ENCODE measurements at places on chromosomes 4 and X.

DNA sequence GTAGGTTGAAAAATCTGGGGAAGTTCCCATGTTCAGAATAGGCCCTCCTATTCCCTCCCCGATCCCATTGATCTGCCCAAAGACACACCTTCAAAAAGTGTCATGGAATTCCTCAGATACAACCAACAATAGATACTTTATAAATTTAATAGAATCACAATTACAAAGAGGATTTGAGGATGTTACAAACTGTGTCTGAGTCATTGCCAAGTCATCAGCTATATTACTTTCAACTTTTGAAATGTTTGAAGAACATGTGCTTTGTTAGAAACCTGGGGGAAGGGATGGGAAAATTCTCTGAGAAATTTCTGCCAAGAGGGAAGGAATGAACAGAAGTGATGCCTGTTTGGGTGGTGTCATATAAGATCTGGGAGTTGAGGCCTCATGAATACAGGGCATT lies 46.7 kb downstream of the KCNIP4 start:
- DNase-seq = no peak

DNA sequence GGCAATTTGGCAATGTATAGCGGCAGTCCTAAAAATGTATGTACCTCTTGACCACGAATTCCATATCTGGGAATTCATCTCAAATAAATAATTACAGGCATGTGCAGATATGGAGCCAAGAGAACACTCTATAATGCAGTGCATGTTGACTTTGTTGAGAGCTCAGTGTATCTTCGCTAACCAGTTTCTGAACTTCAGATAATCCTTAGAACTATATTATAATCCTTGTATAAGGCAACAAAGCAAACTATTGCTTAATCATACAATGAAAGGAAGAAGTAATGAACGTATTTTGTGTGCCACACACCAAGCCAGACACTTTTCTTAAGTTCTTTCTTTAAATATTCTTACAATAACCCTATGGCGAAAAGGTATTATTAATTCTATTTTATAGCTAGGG lies 168.5 kb downstream of the SMIM20 start:
- no peak for DNase-seq

- no peak for DNase-seq
Observed at GRCh38 chr4:189815404-189816192, 125.1 kb upstream of the FRG1 start.

- DNase-seq = no peak
Observed at GRCh38 chr4:122912810-122913575, 9.4 kb downstream of the NUDT6 start.

DNA sequence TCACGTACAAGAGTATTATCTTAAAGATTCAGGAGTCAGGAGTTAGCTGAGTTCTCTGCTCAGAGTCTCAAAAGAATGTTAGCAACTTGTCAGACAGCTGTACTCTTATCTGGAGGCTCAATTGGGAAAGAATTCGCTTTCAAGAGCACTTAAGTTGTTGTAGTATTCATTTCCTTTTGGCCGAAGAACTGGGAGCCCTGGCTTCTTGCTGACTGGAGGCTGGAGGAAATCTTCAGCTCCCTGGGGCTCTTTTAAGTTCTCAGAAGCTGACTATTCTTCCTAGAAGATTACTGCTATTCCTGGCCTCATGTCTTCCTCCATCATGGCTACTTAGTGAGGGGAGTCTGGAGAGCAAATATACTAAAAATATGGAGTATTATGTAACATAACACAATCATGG lies 587.2 kb downstream of the EPHA5 start:
- DNase-seq = no peak

- no peak for DNase-seq
Observed at GRCh38 chrX:110394651-110395050, 36.0 kb downstream of the RTL9 start.

DNA sequence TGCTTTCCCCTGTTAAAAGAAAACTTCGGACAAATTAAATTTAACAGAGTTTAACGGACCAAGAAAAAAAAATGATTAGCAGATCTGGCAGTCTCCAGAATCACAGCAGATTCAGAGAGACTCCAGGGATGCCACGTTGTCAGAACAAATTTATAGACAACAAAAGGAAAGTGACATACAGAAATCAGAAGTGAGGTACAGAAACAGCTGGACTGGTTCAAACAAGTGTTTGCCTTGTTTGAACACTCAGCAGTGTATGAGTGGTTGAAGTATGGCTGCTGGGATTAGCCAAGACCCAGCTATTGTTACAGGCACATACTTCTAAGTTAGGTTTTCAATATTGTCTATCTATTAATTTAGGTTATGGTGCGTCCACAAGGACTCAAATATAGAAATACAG lies 19.1 kb downstream of the PIR start:
- no peak for DNase-seq

DNA sequence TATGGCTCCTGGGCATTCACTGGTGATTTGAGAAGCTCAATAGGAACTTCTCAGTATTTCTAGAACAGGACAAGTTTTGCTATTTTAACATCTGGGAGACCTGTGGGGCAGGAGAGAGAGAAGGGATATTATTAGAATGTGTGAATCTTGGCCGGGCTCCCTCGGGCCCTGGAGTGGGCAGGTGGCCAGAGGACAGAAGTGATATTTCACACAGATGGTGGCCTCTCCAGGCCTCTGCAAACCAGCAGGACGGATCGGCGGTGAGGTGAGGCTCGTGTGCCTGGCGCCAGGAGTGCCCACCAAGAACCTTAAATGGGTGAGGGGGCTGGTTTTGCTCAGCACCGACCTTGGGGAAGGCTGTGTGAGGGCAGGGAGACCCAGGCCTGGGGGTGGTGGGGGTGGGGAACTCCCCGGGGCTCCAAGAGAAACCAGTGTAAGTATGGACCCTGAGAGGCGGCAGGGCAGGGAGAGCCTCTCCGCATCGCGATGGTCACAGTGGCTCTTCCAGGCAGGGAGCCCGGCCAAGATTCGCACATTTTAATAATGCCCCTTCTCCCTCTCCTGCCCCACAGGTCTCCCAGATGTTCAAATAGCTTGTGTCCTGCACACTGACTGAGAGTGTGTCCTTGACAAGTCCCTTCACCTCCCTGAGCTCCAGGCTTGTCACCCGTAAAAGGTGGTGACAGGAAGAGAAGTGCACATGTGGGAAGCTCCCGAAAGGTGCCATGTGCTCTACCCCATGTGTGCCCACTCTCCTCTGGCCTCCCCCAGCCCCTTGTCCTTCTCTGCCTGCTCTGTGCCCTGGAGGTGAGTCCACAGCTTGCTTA lies 64.9 kb downstream of the SORCS2 start:
- no peak for DNase-seq

- no peak for DNase-seq
Observed at GRCh38 chr4:74653331-74654229, 140.7 kb downstream of the BTC start.

GRCh38 chrX:154478728-154479622 lies at the start of gene LAGE3:
Gene LAGE3 (minus strand): TSS chrX:154479281. CDS start chrX:154478915, 366 bp downstream.
- DNase-seq = peak; percentile 8

- DNase-seq = no peak
Observed at GRCh38 chr4:20420916-20421602, 169.4 kb downstream of the SLIT2 start.

GRCh38 chrX:88425739-88426138 lies 321.3 kb upstream of the CPXCR1 start:
- no peak for DNase-seq

DNA sequence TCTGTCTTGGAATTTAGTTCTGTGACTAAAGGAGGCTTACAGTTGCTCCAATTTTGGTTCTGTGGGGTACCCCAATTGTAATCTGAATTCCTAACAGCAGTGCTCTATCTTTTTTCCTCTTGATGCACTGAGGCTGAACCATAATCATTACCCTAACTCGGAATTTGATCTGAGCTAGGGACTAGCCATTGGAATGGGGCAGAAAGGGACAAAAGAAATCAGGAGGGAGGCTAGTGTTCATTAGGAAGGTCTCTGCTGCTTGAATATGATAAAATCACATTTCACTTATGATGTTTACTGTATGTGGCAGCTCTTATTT lies 2.7 kb downstream of the KLF3 start:
- no peak for DNase-seq

DNA sequence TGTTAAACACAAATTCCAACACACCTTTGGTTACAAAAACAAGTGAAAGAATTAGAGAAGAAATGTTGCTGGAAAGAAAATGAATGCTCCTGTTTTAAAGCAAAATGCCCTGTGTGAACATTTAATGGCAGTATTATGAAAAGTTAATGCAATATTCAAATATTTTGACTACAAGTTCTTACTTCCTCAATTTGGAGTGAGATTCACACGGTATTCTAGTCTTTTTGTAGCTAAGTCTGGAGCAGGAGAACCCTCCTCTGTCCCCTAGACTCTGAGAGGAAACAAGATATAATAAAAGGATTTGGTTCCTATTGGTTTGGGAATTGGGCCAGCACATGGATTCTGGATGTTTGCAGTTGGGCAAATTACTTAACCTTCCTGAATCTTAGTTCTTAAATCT lies 12.7 kb downstream of the MAD2L1 start:
- no peak for DNase-seq

DNA sequence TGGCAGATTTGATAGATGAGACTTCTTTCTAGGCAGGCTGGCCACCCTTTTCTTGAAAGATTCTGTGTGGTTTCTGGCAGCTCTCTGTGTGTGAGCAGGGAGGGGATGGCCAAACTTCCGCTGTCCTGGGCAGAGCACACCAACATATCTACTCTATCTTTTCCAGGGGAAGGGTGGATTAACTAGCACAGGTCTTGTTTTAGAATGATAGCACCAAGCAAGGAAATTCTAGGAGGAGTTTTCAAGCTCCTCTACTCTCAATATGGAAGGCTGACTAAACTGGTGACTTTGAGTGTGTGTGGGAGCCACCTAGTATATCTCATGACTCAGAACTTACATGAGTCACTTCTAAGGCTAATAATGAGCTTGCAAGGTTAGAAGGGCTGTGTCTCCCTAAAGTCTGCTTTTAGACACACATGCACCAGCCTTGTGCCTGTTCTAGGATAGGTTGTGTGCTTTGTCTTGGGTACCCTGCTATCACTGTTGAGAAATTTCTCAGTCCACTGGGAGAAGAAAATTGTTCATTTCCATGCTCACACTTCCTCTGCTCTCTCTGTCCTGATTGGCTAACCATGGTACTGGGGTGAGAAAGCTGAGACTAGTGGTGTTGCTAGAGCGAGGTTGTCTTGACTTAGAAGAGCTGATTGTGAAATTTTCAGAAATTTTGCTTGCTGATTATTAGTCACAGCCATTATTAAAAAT lies 72.9 kb downstream of the YIPF6 start:
- DNase-seq = no peak

DNA sequence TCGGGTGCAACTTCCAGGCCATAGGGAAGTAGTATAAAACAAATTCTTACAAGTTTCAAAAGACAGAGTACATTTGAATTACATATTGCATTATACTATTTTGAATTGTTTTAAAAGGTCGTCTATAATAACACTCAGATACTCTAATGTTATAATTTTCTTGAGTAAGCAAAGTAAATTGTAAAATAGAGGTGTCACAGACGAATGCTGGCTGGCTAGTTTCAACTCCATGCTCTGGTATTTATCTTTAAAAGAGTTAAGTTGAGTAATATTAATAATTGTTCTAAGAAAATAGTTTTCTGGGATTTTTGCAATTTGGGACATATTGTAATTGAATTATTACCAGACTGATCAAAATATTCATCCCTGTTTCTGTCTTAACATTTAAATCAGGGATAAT lies 764.9 kb downstream of the TECRL start:
- no peak for DNase-seq

GRCh38 chr4:108991551-108992328 lies 228.9 kb upstream of the ETNPPL start:
- DNase-seq = no peak

- DNase-seq = no peak
Observed at GRCh38 chr4:27066591-27066990, 205.9 kb downstream of the STIM2 start.

GRCh38 chr4:24890561-24891126 lies 22.2 kb downstream of the CCDC149 start:
- DNase-seq = peak; percentile 92

DNA sequence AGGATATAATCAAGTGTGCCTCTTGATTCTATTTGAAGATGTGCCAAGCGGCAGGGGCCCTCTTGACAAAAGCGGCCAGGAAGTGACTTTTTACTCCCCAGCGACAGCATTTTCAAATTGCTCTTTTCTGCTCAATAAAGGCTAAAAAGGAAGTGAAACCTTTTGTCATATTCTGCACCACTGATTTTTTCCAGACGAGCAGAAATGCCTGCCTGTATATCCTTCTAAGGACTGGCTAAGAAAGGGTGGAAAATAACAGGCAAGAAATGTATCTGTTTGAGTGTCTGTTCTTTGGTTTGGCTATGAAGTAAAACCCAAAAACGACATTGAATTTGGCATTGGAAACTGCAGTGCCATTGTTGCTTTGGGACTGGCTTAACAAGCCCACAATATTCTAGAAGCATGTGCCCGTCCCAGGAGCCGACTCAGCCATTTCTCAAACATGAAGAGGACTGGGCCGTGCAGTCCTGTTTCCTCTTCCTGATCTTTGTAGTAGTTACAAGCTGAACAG lies 25.4 kb downstream of the TMSB4X start:
- DNase-seq = peak; percentile 26

DNA sequence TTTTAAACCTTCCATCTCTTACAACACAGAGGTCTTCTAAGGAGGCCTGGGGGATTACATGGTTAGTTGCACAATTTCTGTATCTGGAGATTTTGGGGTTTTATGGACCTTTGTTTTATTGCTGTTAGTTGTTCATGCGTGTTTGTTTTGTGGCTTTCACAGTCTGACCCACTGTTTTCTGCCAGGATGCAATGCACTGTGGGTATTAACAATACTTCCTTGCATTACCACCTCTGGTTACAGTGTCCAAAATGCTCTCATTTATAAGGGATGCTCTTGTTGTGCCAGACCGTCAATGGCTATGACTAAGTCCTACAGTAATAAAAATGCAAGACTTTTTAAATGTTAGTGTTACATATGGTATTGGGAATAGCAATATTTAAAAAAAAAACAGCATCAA lies 730.2 kb downstream of the KCTD8 start:
- DNase-seq = no peak

GRCh38 chrX:140712413-140713173 lies 3.0 kb downstream of the LINC00632 start:
- no peak for DNase-seq

GRCh38 chr4:182528819-182529218 lies 285.6 kb downstream of the TENM3 start:
- no peak for DNase-seq

DNA sequence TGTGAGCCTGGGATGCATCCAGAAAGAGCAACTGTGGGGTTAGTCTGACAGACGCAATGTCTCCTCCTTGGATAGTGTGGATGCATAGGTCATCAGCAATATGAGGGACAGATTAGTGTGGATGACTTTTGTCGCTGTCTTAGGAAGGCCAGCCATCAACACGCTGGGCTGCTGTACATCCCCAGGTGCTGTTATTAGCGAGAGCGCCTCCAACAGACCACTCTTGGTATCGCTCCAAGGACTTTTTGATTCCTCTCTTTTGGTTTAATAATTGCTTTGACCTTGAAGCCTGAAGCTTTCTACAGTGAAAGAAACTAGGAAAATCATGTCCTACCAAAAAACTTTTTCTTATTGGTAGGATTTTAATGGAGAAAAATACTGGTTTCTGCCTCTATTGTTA lies 76.7 kb downstream of the TMEM131L start:
- no peak for DNase-seq

DNA sequence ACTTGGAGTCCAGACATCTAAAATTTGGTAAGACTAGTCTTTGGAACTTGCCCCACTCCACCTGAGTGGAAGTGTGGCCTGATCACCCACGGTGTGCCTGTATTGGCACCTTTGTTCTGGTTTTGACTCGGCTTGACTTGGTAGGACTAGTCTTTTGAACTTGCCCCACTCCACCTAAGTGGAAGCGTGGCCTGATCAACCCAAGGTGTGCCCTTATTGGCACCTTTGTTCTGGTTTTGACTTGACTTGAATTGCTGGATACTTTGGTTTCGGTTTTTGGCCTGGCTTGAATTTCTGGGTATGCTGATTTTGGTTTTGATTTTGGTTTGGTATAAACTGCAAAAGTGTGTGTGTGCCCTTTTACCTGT lies 44.7 kb upstream of the UGT2B7 start:
- DNase-seq = no peak

Measured in DMS79 treated with DMSO at 0.1 percent for 48 hours (cell line).